ENCODE measurements at places on chromosomes 1 and 21. TPM values are rescaled to one million over a fixed set of nuclear protein-coding genes. Genes with fewer than 3 reads are reported as not detected.

DNA sequence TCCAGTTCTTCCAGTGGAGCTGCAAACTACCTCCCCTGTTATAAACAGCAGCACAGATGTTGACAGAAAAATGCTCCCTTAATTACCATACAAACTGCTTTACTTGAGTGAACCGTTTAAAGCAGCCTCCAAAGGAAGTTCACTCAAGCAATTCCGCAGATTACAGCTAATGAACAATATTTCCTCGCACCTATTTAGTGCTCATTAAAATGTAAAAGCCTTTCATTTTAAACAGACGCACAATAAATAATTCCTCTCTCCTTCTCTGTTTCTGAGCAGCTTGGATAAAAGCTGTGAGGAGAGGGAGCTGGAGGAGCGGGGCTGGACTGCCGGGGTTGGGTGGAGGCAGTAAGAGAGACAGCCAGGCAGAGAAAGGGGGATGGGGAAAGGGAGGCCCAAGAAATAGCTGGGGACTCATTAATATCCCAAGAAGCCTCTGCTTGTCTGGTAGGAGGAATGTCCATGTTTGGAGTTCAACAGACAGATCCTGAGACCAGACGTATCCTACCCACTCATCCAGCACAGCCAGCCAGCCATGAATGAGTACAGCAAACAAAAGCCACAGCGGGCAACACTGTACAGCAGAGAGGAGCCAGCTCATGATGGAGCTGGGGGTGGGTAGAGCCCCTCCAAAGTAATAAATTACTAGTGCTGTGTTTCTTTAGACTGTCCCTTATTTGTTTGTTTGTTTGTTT, 227.7 kb downstream of the GPATCH2 start:
- DNase-seq: no peak

Gene MAD2L2
- 44.7 TPM for polyA plus RNA-seq

DNA sequence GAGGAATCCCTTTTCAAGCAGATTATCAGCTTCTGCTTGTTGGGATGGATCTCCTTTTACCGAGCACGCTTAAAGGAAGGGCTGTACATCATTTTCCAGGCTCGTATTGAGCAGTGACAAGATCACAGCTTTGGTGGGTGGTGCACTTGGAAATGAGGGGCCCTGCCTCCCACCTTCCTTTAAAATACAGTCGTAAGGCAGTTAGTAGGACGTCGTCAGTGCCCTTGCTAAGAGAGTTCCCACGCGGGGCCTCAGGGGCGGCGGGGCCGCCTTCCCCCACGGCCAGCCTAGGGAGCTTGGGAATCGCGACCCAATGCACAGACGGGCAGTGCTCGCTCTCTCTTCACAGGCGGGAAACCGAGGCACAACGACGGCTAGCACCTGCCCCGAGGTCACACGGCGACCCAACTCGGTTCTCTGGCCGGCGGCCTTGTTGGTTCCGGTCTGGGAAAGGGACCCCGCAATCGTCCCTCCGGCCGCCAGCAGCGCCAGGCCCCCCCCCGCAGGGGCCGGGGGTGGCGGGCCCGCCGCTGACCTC, 58.6 kb downstream of the H3-3A start:
- no peak for DNase-seq

DNA sequence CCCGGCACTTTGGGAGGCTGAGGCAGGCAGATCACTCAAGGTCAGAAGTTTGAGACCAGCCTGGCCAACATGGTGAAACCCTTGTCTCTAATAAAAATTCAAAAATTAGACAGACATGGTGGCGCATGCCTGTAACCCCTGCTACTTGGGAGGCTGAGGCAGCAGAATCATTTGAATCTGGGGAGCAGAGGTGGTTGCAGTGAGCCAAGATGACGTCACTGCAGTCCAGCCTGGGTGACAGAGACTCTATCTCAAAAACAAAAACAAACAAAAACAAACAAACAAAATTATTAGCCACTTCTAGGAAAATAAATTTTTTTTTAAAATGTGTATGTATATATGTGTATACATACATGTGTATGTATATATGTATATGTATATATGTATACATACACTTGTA, 320.3 kb upstream of the ADGRL4 start:
- DNase-seq: no peak

GRCh38 chr1:203170625-203171330, 4.8 kb downstream of the MYBPH start:
- DNase-seq: no peak

Gene SLC25A33
- 4.9 TPM for polyA plus RNA-seq

- DNase-seq: no peak
Observed at GRCh38 chr1:1173061-1173792, 453 bp upstream of the TTLL10 start.

DNA sequence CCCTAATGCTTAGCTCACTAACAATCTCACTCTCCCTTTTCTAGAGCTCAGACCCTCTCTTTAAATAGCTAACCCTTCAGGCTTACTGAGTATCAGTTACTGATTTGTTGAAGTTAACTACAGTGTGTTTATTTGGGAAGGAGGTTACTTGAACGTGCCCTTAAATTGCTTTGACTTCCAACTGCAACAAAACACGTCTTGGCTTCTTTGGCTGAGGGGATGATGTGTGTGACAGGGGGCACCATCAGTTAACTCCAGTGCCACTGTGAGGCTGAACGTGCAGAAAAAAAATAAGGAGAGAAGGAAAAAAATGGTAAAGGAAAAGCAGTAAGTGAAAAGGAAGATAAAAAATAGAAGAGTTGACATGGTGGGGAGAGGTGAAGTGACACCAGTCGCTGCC, 75.1 kb upstream of the NRIP1 start:
- peak; percentile 32 for DNase-seq

DNA sequence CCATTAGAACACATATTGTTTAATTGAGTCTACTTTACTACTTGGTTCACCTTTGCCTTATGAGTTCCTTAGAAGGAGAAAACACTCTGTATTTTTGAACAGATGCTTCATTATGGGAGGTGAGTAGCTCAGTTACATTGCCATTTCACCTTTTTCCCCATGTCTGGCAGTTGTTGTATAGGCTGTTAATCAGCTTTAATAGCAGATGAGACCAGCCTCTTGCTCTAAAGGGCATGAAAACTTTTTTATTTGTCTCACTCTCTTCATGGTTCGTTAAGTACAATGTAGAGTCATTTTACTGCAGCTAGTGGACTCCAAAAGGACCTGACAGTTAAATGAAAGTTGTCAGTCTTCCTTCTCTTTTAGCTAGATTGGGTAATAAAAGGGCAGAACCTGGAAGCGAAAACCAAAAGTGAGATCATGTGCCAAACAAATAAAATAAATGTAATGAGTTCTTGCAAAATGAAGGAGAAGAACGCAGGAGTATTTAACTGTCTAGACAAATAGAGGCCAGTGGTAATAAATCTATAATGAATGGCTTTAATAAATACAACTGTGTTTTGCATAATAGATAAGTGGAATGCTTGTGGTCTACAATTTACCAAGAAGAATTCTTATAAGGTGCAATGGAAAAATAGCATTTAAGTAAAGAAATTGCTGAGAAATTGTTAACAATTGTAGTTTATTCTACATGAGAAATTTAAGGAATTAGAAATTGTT, 180.0 kb upstream of the NEGR1 start:
- peak; percentile 42 for DNase-seq

Gene PTGER3
- 66.3 TPM for polyA plus RNA-seq

Gene GSTM1
- polyA plus RNA-seq: 111 TPM

Gene CLDN17
- not detected for polyA plus RNA-seq

GRCh38 chr1:147851149-147851548, 51.4 kb upstream of the GJA8 start:
- no peak for DNase-seq

DNA sequence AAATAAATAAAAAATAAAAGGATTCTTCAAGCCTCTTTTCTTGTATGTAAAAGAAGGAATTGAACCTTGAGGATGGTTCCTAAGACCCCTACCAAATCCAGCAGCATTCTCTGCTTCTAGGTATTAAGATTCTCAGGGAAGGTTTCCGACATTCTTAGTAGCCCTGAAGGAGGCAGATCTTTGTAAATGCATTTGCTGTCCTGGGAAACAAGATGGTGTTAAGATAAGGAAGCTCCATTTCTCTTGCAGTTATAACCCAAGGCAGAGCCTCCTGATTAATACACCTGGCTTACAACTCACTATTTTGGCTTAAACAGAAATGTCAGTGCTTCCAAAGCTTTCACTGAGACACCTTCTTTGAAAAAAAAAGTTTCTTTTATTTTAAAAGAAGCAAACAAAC, 393.8 kb downstream of the DISC1 start:
- no peak for DNase-seq

DNA sequence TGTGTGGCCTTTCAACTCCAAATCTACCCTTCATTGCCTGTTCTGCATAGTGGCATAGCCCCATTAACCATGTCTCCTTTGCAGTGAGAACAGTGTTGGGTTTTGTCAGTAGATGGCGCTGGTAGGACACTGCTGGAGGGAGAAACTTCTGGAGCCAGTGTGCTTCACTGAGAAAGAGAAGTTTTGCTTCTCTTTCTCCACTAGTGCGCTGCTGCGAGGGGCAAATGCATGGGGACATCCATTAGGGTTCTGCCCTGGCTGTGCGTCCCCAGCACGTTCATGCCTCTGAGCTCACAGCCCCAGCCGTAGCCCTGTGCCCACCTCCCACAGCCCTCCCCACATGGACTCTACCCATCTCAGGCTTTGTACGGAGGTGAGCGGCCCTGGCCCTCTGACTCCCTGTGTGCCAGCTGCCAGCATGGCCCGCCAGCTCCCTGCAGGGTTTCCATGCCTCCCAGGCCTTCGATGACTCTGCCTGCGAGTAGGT, 53.1 kb downstream of the RIMS3 start:
- DNase-seq: peak; percentile 44

DNA sequence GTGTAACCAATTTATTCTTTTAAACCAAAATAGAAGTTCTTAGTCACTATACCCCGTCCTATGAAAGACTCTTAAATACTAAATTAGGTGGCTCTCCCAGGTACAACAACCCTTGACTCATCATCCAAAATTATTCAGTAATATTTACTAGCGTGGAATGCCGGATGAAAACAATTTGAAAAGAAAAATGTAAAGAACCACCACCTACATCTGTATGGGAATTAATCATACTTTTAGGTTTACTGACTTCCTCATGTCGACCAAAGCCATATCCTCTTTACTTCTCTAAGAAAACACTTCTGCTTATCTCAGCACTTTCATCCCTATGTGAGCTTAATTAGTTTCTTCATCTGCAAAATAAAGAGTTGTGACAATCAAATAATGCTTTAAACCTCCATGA, 139.6 kb downstream of the AKT3 start:
- no peak for DNase-seq

- no peak for DNase-seq
Observed at GRCh38 chr1:6103111-6103853, 57.6 kb downstream of the KCNAB2 start.

Gene KRTAP19-1
- polyA plus RNA-seq: not detected

Gene TFF1
- polyA plus RNA-seq: not detected

Gene FBXO42
- 21.5 TPM for polyA plus RNA-seq

GRCh38 chr1:12467570-12468286, 150.3 kb downstream of the DHRS3 start:
- DNase-seq: no peak

Gene KRTAP12-2
- not detected for polyA plus RNA-seq

Gene MAP1LC3C
- 0.76 TPM for polyA plus RNA-seq

Gene WNT9A
- polyA plus RNA-seq: 1.9 TPM

Gene FBXO2
- polyA plus RNA-seq: 1.7 TPM

GRCh38 chr1:29889776-29890175, 653.5 kb downstream of the PTPRU start:
- DNase-seq: no peak

Gene TMEM82
- polyA plus RNA-seq: 6.3 TPM

GRCh38 chr1:99363531-99363930, 99.2 kb downstream of the PLPPR4 start:
- no peak for DNase-seq

DNA sequence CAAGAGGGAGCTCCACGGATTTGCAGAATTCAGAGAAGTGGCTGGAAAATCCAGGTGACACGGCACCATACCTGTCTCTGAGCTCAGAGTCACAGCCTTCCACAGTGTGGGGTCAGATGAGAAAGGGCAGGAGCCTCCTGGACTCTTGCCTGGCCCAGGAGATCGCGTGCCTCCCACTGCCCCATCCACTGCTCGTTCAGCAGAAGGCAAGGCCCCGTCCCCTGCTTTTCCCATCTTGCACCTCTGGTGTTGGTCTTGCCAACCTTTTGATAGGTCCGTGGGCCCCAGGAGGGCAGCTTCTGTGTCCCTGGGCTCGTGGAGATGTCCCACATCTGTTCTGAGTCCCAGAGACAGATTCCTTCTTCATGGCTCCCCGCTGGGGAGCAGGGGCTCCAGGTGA, 83.7 kb upstream of the VAMP3 start:
- no peak for DNase-seq

DNA sequence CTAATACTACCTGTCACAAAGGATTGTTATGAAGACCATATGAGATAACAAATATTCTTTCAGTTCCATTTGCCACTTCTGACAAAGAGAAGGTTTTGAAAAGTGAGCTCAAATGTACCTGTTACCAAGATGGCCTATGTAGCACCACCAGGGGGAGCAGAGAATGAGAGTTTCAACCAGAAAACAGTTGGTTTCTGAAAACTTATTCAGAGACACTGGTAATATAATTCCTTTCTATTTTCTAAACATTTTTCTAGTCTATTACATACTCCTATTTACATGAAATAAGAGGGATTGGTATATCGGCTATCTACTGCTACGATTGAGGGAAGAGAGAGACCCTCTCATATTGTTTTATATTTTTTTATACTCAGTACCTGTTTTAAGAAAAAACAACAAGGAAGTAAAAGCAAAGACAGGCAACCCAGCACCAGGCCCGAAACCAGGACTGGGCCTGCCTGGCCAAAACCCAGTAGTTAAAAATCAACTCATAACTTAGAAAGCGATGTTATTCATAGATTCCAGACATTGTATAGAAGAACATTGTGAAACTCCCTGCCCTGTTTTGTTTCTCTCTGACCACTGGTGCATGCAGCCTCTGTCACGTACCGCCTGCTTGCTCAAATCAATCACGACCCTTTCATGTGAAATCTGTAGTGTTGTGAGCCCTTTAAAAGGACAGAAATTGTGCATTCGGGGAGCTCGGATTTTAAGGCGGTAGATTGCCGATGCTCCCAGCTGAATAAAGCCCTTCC, 48.3 kb downstream of the IL23R start:
- no peak for DNase-seq

DNA sequence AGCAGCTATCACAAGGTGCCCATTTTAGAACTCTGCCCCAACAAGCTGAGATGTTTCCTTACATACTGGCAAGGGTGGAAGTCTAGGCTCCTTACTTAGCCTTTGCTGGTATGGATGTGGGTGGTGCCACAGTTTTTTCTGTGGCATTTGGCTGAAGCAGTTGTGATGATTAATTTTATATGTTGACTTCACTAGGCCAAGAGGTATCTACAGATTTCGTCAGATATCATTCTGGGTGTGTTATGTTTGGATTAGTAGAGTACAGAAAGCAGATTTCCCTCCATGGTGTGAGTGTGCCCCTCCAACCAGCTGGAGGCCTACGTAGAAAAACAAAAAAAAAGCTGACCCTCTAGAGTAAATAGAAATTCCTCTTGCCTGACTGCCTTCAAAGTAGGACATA, 317.0 kb downstream of the BARHL2 start:
- no peak for DNase-seq

DNA sequence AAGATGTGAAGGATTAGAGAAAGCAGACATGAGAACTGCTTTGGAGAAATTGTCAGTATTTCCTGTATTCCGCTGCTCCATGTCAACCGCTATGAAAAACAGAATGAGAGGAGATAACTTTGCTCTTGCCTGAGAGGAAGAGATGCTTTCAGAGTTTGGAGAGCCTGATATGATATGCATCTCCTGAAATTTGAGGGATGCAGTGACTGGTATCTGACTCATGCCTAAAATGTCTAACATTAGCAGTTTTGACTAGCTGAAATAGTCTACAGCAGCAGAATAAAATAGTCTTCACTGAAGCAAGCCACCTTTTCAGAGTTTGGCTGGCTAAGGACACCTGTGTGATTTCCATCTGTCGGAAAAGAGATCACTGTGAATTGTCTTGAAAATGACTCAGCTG, 165.8 kb upstream of the LRRC7 start:
- no peak for DNase-seq

Gene RCAN3
- 9.5 TPM for polyA plus RNA-seq

Data from renal cortex interstitium (tissue), 15 donors.